ENCODE measurements at places on chromosomes 2 and 18.

- no peak for DNase-seq
Measured at GRCh38 chr2:173869244-173870229, 95.6 kb downstream of the SP3 start.

GRCh38 chr2:64858541-64859311 is 130.5 kb upstream of the SLC1A4 start:
- no peak for DNase-seq

DNA sequence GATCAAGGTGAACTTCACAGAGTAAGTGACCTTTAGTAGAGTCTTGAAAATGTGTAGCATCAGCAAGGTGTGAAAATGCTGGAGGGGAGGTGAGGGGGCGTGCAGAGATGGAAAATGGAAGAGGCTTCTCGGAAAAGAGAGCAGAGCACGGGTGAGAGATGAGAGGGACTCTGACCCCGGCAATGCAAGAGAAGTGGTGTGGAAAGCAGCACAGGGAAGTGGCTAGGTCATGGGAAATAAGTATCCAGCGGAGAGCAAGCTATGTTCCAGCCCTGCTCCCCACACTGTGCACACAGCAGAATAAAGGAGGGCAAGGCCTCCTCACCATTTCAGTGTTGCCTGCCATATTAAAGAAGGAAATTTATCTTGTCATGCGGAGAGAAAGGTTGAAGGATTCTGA is 241.7 kb upstream of the DOK6 start:
- DNase-seq = no peak

GRCh38 chr18:57125627-57126026 is 21.3 kb upstream of the BOD1L2 start:
- no peak for DNase-seq

DNA sequence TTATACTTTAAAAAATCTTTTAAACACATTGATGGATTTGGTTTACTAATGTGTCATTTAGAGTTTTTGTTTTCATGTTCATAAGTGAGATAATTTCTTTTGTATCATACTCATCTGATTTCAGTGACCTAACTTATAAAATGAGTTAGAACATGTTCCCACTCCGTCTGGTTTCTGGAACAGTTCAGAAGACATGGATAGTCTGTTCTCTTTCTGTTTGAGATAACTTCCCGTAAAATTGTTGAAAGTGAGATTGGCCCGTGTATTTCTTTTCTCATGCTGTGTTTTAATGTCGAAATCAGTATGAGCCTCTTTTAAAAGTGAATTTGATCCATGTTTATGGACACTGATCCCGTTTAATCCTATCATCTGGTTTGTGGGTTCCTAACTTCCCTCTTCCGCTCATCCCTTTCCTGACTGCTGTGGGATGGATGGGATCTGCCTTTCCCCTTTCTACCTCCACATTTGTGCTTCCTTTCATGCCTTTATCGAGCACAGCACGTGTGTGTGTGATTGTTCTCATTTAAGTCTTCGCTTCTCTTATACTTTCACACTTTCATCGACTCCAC is 78.9 kb downstream of the COPS8 start:
- no peak for DNase-seq
